ENCODE measurements at places on chromosomes 5 and 9.

DNA sequence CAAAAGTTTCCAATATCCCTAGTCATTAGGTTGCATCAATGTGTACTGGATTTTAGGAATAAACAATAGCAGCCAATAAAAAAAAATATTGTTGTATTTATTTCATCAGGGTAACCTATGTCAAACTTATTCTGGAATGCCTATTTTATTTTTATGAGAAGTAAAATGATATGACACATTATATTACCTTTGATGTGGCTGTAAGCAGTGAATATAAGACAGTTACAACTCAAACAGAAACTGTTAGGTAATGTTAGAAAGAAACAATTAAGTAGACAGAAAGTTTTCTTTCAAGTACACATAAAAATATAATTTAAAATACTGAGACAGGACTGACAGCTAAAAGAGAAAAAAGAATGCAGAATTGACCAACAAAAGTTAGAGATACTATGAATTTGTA, 65.5 kb downstream of the GNG10 start:
- DNase-seq: no peak

DNA sequence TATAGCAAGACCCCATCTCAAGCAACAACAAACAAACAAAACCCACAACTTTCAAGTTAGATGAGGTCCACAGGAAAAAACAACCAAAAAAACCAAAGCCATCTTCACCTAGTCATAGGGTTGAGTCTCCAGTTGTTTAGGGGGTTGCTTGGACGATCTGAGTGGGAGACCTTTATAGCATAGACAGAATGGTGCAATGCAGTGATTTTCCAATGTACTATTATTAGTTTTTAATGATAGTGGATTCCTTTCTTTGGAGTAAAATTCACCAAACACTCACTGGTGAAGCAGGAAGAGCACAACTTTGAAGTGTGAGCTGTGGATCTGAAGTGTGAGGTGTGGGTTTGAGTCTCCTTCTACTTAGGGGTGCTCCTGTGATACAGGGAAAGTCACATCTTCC, 67.0 kb upstream of the KLF9 start:
- DNase-seq: no peak

DNA sequence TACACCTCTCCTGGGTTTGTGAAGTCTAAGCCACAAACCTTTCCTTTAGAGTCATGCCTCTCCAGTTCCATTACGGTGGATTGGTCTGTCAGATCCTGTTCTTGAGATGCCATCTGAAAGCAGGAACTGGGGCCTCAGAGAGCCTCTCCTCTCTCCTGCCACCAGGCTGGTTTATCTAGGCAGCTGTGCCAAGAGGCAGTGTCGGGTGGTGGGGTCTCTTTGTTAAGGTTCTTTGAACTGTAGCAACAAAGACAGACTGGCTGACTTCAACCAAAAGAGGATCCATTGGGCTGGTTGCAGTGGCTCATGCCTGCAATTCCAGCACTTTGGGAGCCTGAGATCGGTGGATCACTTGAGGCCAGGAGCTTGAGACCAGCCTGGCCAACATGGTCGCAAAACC, 66.0 kb upstream of the ANGPTL2 start:
- DNase-seq: no peak

- no peak for DNase-seq
Observed at GRCh38 chr5:124878583-124879342, 132.3 kb upstream of the ZNF608 start.

DNA sequence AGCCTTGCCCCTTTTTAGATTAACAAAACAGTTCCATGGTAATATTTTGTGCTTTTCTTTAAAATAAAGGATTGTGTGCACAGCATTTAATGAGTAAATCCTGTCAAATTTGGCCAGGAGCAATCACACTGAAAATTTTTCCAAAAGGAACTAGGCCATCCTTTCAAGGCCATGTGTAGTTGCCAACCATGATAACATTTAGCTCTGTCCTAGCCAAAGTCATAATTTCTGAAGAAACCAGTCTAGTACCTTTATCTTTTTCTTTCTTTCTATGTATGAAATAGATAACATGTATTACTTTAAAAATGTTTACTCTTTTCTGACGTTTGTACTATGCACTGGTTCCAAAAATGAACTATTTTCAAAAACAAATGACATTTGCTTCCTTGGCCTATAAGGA, 143.7 kb downstream of the PBX3 start:
- no peak for DNase-seq

- DNase-seq: no peak
Observed at GRCh38 chr5:139951296-139951924, 91.7 kb downstream of the NRG2 start.

DNA sequence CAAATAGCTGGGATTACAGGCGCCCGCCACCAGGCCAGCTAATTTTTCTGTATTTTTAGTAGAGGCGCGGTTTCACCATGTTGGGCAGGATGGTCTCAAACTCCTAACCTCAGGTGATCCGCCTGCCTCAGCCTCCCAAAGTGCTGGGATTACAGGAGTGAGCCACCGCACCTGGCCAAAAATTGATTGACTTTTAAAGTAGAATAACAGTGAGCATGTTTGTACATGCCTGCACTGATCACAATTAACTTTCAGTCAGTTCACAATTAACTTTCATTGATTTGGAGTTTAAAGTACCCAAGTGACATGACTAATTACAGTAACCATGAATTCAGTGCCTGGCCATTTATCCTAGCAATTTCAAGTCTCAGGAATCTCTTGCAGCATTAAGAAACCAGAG, 61.3 kb downstream of the ANKH start:
- no peak for DNase-seq

- no peak for DNase-seq
Observed at GRCh38 chr9:22214497-22215031, 205.5 kb upstream of the CDKN2B start.

- peak; percentile 51 for DNase-seq
Observed at GRCh38 chr9:29806937-29807618, 2233.8 kb upstream of the C9orf72 start.

DNA sequence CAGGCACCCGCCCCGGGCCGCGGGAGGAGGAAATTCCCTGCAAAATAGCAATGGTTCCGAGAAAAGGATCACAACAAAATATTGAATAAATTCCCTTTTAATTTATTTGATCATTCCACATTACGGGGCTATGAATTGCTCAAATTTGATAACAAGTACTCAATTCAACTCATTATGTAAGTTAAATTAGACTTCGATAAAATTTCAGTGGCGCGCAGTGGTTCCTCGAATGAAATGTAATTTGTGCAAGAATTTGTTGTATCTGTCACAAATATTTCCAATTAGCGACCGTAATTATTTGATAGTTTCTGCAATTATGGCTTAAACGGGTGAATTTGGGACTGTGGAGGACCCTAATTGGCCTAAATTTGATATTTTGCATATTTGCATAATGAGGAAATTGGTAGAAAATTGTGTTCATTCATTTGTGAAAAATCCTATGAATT, 76.0 kb upstream of the TBCA start:
- no peak for DNase-seq

- DNase-seq: no peak
Observed at GRCh38 chr9:89879276-89879675, 274.5 kb downstream of the GADD45G start.

- peak; percentile 49 for DNase-seq
Observed at GRCh38 chr9:87662808-87663528, 63.0 kb upstream of the CTSL start.

GRCh38 chr9:13070612-13071595, 208.6 kb downstream of the MPDZ start:
- DNase-seq: no peak

- DNase-seq: peak; percentile 65
Observed at GRCh38 chr5:147391781-147392180, 118.1 kb downstream of the DPYSL3 start.

GRCh38 chr5:132487095-132487428, 3.5 kb downstream of the IRF1 start:
- no peak for DNase-seq

DNA sequence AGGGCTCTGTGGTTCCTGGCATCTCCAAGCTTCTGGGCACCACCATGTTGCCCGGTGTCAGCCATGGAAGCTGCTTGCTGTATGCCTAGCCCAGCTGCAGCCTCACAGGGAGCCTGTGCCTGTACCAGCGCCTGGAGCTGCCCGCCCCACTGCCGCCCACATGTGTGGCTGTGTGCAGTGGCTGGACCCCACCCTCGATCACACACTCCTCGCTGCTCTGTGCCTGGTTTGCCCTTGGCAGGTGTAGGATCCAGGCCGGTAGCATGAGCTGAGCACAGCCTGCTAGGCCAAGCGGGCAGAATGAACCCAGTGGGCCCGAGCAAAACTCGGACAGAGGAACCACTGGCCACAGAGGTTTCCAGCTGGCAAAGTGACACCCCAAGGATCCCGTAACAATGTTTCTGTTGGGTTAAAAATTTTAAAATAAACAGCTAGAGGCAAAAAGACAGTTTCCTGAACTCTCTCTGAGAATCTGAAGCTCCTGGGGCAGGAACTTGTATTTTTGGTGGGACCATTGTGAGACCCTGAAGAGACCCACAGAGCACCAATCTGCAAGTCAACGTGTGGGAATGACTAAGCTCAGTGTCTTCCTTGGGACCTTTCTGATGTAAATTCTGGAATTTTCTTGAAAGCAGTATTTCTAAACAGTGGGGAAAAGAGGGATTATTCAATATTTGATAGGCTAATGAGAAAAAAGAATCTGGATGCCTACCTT, 73.1 kb upstream of the CCDC112 start:
- DNase-seq: no peak

GRCh38 chr5:156920861-156921431, 42.1 kb downstream of the TIMD4 start:
- no peak for DNase-seq

DNA sequence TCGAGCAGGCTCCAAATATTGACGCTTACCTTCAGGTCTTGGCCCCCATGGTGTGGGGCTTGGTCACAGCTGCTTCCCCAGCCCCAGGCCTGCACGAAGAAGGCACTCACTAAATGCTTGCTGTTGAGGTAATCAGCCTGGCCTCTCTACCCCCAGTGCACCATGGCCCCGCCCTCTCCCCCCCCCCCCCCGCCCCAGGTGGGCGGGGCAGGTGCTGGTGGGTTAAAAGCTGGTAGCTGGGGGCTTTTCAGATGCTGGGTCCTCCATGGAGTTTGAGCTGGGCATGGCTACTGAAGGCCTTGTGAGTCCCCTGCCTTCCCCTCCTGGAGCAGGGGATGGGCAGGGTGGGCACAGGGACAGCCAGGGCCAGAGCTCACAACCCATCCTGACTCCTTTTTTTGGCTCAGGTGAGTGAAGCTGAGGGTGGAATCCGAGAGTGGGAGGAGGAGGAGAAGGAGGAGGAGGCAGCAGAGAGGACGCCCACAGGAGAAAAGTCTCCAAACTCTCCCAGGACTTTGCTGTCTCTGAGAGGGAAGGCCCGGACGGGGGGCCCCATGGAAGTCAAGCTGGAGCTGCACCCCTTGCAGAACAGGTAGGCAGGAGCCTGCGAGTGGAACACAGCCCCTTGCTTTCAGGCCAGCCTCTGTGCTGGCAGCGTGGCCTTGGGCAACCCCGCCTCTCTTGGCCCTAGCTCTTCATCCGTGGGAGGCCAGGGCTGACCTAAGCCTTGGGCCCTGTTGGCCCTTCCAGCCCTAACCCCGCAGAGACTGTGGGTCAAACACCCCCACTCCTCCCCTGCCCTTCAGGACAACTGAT, 4.4 kb upstream of the TSPAN17 start:
- no peak for DNase-seq

GRCh38 chr5:73154208-73155006, 18.6 kb upstream of the TMEM174 start:
- DNase-seq: no peak

DNA sequence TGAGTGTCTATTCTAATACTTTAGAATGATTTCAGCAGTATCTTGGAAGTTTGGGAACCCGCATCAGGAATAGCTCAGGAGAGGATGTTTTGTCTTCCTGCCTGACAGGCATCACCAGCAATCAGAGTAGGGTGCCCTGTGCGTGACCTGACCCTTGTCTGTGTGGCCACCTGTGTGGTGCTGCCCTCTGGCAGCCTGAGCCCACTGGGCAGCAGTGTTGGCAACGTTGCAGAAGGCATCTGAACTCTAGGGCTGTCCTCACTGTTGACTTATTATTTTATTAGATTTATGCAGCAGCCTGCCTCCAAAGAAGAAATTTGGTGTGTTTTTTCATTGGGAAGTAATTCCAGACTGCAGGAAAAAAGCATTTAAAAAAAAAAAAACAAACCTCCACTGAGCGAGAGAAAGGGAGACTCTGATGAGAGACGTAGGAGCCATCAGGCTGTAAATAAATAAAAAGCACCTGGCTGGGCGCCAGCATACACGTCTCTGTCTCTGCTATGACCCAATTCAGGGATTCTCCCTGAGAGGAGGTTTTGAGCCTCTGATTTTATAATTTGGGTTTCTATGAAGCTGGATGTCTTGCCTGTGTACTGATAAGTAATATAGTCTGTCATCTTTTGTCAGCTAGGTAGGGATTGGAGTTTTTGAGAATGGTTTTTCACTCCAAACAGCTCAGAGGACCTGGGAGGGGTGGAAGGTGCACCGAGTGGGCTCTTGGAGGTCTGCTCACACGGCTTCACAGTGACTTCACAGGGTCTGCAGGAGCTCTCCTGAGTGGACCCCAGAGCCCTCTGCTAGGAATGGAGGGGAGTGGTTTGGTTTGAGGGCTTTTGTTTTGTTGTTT, 49.0 kb downstream of the FAM78A start:
- no peak for DNase-seq

DNA sequence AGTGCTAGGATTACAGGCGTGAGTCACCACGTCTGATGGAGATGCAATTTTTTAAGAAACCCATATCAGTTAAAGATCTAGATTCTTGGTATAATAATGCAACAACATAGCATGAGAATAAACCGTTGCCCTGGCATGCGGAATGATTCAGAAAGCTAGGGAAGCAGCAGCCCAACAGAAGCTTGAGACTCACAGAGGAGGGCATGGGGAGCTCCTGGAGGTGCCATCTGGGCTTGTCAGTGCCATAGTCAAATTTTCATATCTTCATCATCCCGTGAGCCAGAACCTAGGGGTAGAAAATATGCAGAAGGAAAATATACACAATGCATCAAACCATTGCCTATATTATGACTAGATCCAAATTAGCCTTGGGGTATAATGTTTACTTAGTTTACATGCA, 118.7 kb upstream of the ADAMTS16 start:
- DNase-seq: no peak

DNA sequence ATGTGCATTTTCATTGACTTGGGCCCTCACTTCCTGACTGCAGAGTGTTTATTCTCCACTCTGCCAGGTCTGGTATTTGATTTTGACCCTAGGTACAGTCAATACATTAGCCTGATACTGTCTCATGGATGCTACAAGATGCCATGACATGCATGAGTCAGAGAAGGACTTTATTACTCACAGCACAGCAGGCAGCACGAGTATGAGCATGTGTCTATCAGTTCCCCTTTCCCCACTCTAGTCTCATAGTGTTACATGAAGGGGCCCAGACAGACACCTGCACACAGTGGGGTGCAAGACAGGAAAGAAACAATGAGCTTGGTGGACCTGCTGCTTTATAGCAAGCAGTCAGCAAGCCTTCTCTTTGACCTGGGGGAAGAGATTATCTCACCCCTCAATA, 19.6 kb downstream of the ITGA2 start:
- no peak for DNase-seq
